Uterus (tissue), 4 donors: ENCODE measurements at places on chromosomes 1 and 21.

- H3K27ac ChIP-seq = no peak overlapping the region
- H3K36me3 ChIP-seq = no peaks in the 10 kb centered on the region
- H3K27me3 ChIP-seq = no peaks in the 10 kb centered on the region
- H3K4me3 ChIP-seq = no peak overlapping the region
- no peak for DNase-seq
- no peaks in the 10 kb centered on the region for H3K4me1 ChIP-seq
Measured at GRCh38 chr1:11923069-11923826, 3.0 kb downstream of the KIAA2013 start.

- no peaks in the 10 kb centered on the region for H3K36me3 ChIP-seq
- H3K27me3 ChIP-seq = no peaks in the 10 kb centered on the region
- no peak overlapping the region for H3K4me3 ChIP-seq
- no peak for DNase-seq
- H3K27ac ChIP-seq = no peak overlapping the region
Measured at GRCh38 chr21:16642353-16642752, 870.5 kb upstream of the CXADR start.

DNA sequence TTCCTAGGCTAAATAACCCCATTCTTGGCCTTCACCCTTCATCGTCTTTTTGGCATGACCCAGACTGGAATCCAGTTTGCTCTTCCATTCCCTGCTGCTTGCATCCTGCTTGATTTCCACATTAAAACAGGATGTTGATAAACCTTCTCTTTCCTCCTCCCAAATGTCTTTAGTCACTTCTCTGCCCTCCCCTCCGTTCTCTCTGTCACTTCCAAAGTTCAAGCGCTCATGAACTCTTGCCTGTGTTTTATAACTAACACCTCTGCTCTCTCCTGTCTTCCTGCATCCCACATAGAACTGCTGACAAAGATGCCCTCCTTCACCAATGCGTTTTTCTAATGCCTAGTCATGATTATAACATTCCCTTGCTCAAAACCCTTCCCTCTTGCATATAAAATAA, 65.6 kb upstream of the SLC44A3 start:
- H3K27me3 ChIP-seq = no peaks in the 10 kb centered on the region
- no peaks in the 10 kb centered on the region for H3K36me3 ChIP-seq
- H3K27ac ChIP-seq = no peak overlapping the region
- H3K4me1 ChIP-seq = no peaks in the 10 kb centered on the region
- no peak overlapping the region for H3K4me3 ChIP-seq

GRCh38 chr1:8368956-8369639, 51.2 kb downstream of the SLC45A1 start:
- peak overlapping the region; percentile 92 for H3K27ac ChIP-seq
- H3K27me3 ChIP-seq = no peaks in the 10 kb centered on the region
- no peak for DNase-seq
- H3K4me1 ChIP-seq = peaks cover 4% of the 10 kb centered on the region
- no peaks in the 10 kb centered on the region for H3K36me3 ChIP-seq
- no peak overlapping the region for H3K4me3 ChIP-seq

GRCh38 chr1:69283516-69283915, 284.2 kb upstream of the LRRC7 start:
- H3K36me3 ChIP-seq = no peaks in the 10 kb centered on the region
- no peak overlapping the region for H3K4me3 ChIP-seq
- DNase-seq = no peak
- H3K27ac ChIP-seq = no peak overlapping the region
- H3K27me3 ChIP-seq = no peaks in the 10 kb centered on the region
- H3K4me1 ChIP-seq = no peaks in the 10 kb centered on the region

- H3K4me3 ChIP-seq = no peak overlapping the region
- DNase-seq = no peak
- H3K27me3 ChIP-seq = no peaks in the 10 kb centered on the region
- H3K27ac ChIP-seq = no peak overlapping the region
Measured at GRCh38 chr1:89089962-89090361, 25.0 kb upstream of the GBP1 start.

DNA sequence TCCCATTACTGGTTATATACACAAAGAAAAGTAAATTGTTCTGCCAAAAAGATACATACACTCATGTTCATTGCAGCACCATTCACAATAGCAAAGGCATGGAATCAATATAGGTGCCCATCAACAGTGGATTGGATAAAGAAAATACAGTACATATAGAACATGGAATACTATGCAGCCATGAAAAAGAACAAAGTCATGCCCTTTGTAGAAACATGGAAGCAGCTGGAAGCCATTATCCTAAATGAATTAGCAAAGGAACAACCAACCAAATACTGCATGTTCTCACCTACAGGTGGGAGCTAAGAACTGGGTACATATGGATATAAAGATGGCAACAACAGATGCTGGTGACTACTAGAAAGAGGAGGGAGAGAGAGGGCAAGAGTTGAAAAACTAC, 132.6 kb downstream of the PLD5 start:
- no peaks in the 10 kb centered on the region for H3K27me3 ChIP-seq
- no peak for DNase-seq
- no peaks in the 10 kb centered on the region for H3K4me1 ChIP-seq
- no peaks in the 10 kb centered on the region for H3K36me3 ChIP-seq
- no peak overlapping the region for H3K27ac ChIP-seq

GRCh38 chr21:46552274-46552673, 52.6 kb downstream of the S100B start:
- DNase-seq = no peak
- H3K4me1 ChIP-seq = no peaks in the 10 kb centered on the region
- no peak overlapping the region for H3K4me3 ChIP-seq

- DNase-seq = peak; percentile 36
- no peaks in the 10 kb centered on the region for H3K27me3 ChIP-seq
- H3K4me3 ChIP-seq = no peak overlapping the region
- H3K4me1 ChIP-seq = no peaks in the 10 kb centered on the region
- peak overlapping the region; percentile 37 for H3K27ac ChIP-seq
- H3K36me3 ChIP-seq = no peaks in the 10 kb centered on the region
Measured at GRCh38 chr1:10975567-10976326, 36.7 kb upstream of the TARDBP start.

DNA sequence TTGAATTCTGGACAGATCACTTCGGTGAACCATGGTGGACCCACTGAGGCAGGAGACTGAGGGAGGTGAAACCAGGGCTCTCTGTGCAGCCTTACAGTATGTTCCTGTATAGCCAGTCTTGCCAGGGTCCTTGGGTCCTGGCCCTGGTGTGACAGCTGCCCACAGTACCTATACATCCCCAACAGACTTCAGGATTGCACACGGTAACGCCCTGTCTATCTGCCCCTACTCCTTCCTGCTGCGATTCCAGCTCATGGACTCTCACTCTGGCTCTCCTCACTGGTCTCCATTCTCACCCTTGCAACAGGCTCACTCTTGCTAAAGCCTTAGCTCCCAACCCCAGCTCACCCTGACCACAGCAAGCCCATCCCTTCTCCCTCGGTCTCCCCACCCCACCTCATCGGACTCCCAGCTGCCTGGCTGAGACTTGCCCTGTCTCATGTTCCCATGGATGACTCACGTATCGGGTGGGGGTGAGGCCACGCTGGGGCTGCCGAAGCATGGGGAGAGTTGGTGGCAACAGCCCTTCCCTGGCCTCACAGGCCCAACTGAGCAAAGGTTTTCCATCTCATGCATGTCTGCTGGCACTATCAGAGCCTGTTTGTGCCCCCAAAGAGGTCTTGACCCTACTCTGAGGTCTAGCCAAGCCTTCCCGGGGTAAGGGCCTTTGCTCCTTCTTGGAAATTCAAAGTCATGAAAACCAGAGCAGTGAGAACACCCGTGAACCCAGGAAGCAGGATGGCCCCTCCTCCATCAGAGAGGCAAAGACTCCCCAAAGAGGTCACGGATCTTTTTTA, 7.1 kb downstream of the PHLDA3 start:
- no peak overlapping the region for H3K4me3 ChIP-seq
- DNase-seq = peak; percentile 90
- H3K36me3 ChIP-seq = no peaks in the 10 kb centered on the region
- H3K4me1 ChIP-seq = peaks cover 22% of the 10 kb centered on the region

GRCh38 chr1:204211046-204211445, 2.7 kb downstream of the GOLT1A start:
- no peak overlapping the region for H3K27ac ChIP-seq
- H3K4me3 ChIP-seq = no peak overlapping the region
- H3K36me3 ChIP-seq = no peaks in the 10 kb centered on the region
- H3K4me1 ChIP-seq = peaks cover 3% of the 10 kb centered on the region
- H3K27me3 ChIP-seq = no peaks in the 10 kb centered on the region

DNA sequence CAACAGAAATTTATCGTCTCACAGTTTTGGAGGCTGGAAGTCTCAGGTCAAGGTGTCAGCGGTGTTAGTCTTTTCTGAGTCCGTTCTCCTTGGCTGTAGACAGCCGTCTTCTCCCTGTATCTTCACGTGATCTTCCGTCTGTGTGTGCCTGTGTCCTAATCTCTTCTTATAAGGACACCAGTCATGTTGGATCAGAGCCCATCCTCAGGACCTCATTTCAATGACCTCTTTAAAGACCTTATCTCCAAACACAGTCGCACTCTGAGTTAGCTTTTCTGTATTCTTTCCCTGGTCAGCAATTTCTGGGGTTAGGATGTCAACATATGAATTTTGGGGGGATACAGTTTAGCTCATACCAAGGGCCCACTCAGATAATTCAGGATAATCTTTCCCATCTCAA, 247.7 kb downstream of the PRDM2 start:
- H3K27me3 ChIP-seq = no peaks in the 10 kb centered on the region
- H3K4me1 ChIP-seq = no peaks in the 10 kb centered on the region
- no peak for DNase-seq
- peak overlapping the region; percentile 70 for H3K27ac ChIP-seq
- H3K4me3 ChIP-seq = no peak overlapping the region
- H3K36me3 ChIP-seq = no peaks in the 10 kb centered on the region
